ENCODE measurements at places on chromosomes 6 and 20.
A peak's percentile ranks its signal among the peaks of the same experiment; 100 is the strongest.

DNA sequence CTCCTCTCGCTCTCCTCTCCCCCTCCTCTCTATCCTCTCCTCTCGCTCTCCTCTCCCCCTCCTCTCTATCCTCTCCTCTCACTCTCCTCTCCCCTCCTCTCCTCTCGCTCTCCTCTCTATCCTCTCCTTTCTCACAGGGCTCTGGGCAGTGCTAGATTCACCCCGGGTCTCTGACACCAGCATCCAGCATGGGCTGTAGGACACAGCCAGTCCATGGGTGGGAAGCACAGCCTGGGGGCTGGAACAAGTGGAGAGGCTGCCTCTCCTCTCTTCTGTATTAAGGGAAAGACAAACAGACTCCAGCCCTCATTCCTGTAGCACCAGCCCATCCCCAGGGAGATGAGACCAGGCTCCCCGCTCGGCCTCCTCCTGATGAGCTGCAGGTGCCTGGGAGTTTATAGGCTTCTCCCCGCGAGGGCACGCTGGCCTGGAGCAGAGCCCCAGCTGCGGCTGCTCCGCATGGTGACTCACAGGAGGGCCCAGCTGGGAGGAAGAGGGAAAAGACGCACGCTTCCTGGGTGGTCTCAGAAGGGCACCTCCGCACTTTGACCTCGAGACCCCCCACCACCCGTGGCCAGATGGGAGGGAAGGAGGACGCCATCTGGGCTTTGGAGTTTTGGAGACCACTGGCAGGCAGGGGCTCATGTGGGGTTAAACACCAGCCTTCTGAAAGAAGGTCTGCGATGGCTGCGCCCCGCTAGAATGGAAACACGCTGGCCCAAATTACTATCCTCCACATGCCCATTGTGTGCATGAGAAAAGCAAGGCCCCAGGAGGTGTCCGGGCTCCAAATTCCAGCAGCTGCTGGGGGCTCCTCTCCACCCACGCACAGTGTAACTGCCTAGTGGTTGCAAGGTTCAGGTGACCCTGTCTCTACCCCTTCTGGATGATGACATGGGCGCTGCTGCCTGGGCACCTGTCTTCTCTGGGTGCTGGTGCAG is 68.0 kb downstream of the BMP7 start:
- DNase-seq = no peak

DNA sequence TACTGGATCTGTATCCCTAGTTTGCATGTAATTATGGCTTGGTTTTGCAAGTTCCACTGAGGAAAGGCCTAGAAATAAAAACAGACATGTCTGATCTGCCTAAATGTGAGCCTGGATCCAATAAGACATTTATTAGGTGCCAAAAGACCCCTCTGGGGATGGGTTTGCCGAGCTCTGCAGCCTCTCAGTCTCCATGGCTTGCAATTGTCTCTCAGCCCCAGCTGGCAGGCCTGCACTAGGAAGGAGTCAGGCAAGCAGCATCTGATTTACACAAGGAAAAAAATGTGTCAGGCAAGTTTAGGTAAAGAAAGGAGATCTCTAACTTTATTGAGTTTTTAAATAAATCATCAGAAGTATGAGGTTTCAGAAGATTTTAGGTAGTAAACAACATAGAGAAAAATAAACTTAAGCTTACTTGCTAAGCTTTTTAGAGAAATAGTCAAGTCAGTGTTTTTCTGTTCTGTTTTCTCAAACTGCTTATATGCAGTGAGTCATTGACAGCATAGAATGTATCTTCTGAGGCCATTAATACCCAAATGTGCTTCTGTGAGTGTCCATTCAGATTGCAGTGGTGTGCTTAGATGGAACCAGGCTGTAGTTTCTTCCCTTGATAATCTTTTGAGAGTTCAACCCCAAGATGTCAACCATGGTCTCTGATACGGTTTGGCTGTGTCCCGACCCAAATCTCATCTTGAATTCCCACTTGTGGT is 121.0 kb downstream of the FHL5 start:
- DNase-seq = no peak

DNA sequence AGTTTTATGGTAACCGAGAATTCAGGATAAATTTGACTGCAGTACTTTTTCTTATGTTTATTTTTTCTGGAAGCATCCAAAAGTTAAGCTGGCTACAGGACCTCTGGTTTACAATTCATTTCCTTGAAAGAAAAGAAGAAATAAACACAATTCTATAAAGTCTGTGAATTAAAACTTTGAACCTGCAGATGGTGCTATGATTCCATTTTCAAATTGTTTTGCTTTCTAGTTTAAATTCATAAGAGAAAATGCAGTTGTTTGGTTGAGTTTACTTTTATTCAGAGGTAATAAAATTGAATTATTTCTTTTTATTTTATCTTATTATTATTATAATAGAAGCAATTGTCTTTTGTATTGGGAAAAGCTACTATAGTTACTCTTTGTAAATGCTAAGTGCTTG is 1.8 kb upstream of the VIP start:
- no peak for DNase-seq

- no peak for DNase-seq
These were observed 147.1 kb upstream of the SASH1 start for GRCh38 chr6:148195511-148195910.

DNA sequence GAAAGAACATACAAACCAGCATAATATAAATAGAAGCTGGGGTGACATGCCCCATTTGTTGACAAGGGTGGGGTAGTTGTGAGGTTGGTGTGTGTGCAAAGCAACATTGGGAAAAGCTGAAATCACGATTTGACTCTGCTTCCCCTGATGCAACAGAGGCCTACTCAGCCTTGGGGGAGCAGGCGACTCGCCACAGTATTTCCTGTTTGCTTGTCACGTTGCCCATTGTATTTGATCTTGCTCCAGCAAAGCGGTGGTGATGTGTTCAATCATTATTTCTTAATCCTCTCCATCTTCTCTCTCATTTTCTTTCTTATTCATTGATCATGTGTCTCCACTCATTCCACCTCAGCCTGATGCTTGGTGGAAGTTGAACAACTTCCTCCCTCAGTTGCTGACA is 165.8 kb upstream of the CITED2 start:
- DNase-seq = peak; percentile 17

DNA sequence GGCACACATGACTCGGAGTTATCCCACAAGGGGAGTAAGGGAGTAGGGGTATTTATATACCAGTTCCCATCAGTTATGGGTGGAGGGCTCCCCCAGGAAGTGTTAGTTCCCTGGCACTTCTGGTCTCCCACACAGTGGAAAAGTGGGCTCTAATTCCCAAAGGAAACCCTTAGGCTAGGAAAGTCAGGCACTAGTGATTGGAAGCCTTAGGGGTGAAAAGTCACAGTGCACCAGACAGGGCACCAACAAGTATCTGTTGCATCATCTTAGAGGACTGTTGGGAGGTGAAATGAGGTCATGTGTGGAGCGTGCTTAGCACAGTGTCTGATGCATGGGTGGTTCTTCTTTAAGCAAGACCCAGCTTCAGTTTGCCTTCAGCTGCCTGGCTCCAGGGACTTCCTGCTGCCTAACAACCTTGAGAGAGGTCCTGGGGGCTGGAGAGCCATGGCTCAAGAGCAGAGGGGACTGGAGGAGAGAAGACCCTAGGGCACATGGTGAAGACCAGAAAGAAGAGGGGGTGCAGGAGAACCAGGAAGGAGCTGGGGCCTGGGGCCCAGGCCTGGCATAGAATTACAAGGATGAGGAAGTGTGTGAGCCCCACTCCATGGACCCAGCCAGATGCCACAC is 7.5 kb upstream of the FOXP4 start:
- no peak for DNase-seq

DNA sequence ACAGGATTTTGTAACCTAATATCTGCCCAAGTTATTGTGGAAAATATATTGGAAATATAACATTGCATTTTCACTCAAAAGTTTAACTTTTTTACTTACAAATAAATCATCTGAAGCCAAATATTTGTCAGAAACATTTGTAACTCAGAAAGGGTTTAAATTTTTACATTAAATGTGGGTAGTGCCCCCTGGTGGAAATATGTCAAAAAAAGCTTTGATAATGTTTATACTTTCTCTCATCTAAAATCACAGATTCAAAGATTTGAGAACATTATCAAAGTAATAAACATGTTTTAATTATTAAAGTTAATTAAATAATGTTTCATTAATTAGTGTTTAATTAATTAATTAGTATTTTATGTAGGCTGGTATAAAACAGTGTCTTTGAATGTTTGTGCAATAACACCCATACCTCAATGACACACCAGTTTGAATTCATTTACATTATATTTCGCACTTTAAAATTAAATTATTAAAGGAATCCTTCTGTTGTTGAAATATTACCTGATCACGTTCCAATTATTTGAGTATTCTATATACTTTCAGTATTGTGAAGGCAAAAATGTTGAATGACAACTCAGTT is 320.1 kb upstream of the FKBP1C start:
- DNase-seq = no peak

DNA sequence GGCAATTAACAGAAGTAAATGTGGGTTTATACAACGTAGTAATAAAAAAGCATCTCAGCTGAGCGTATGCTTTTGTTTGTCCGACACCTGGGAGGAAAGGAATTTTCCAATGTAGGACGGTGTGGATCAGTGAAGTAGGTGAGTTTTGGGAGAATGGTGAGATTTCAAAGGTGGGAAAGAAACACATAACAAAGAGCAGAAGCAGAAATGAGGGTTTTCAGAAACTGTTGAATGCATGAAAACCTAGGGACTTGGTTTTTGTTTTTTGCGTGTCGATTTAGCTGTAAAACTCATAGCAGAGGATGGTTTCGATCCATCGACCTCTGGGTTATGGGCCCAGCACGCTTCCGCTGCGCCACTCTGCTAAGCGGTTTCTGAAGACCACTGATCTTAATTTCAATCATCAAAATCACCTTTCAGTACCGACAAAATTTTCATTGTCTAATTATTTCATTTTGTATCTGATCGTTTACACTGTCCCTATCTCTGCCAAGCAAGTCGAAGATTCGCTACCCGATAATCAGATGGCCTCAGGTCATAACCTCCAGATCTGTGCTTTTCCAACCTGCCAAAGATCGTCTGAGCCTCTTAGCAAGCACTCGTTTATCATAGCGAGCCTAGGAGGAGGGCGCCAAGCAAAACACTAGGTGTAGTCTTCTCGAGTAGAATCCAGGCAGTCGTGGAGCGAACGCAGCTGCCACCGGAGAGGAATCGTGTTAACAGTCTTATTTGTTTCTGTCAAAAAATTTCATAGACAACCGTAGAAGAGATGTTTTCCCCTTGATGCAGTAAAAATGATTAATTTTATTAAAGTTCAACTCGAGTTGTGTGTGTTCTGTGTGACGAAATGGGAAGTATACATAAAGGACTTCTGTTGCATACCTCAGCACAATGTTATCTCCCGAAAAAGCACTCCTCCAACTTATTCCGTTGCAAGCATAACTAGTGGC is 20.9 kb upstream of the POM121L2 start:
- DNase-seq = peak; percentile 8

DNA sequence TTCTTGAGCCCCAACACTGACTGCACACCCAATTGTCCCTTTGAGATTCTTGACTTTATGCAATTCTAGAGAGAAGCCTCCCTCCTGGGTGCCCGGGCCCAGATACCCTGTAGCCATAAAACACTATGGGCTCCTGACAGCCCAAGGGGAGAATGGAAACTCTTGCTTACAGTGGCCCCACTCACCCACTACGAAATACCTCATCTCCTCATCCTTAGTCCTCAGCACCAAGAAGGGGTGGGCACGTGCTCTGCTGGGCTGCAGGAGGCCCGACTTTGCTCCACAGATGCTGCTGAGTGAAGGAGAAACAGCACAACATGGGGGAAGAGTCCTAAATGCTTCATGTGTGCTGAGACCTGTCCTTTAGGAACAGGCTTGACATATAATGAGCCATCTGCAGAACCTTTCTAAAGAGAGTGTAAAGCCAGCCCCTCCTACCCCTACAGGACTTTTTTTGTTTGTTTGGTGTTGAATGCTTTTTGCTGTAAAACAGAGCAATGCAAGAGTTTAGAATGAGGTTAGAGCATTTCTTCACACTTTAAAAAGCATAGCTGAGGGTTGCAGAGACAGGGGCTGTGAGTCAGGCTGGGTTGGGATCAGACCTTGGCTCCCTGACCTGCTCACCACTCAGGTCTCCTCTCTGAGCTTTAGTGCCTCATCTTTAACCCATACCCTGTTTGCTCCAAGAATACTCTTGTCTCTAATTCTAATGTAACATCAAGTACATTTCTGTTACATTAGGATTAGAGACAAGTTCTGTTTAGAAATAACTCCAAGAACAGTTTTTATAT is 17.6 kb upstream of the SIRPG start:
- no peak for DNase-seq

GRCh38 chr6:99614430-99615186 is 8.0 kb downstream of the PRDM13 start:
- DNase-seq = no peak

GRCh38 chr6:96124778-96125177 is 109.0 kb downstream of the FUT9 start:
- DNase-seq = no peak

DNA sequence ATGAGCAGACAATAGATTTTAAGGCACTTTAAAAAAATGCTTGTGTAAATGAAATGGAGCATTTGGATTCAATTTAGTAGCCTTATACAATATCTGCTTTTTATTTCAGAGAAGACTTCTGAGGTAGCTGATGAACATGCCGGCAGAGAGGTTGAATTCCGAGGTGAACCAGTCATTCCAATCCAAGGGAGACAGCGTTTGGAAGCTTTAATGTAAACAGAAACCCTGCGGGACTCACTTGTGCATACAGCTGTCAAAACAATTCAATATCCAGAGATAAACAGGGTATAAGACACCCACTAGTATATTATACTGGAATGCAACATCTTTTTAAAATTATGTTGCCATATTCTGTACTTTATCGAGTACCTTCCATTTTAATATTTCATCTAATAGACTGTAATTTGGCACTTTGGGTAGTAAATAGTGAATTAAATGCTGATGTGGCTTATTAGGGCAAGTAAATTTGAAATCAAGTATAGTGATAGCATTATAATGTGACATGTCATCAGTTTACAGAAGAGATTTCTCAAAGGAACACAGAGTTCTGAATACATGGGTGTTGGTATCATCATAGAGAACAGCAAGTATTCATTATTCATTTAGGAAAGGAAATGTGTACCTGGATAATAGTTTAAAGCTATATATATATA is 347.7 kb downstream of the PRKN start:
- no peak for DNase-seq

DNA sequence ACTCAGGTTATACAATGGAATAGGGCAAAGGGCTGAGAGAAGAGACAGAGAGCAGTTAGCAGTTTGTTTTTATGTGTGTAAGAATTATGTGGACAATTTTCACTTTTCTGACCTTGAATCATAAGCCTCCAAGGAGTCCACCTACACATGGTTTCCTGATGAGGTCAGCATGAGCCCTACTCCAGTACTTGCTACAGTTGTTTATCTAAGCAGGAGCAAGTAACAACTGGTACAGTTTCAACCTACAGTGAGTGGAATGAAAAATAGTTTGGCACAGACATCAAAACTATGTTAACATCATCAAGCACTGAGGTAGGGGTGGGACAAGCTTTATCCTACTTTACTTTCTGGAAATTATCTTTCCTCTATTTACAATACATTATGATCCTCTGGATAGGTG is 426.7 kb upstream of the ID4 start:
- no peak for DNase-seq

- no peak for DNase-seq
These were observed 8.9 kb upstream of the TRIM38 start for GRCh38 chr6:25953733-25954132.

GRCh38 chr6:11923621-11924020 is 88.5 kb upstream of the HIVEP1 start:
- DNase-seq = no peak

GRCh38 chr6:136923116-136923953 is 1.2 kb downstream of the SLC35D3 start:
- DNase-seq = no peak

GRCh38 chr6:109443425-109443950 is 3.0 kb downstream of the SMPD2 start:
- no peak for DNase-seq
